A549 treated with Hydrocortisone at 1 μM for 4 hours (cell line): ENCODE measurements at places on chromosomes 13 and 19. TPM values are rescaled to one million over a fixed set of nuclear protein-coding genes. Genes with fewer than 3 reads are reported as not detected.

Gene PEG3
- not detected in 5 replicates for total RNA-seq

Gene NDUFA11
- total RNA-seq, result 181 to 306 TPM (median 282 TPM) in 5 replicates

Gene PRRG2
- 0.78 to 1.3 TPM (median 0.84 TPM) in 5 replicates for total RNA-seq

Gene SPACA4
- not detected in 5 replicates for total RNA-seq

Gene SLITRK5
- 0.51 to 0.60 TPM (median 0.58 TPM) in 5 replicates for total RNA-seq

Gene LTBP4
- total RNA-seq, result 39.9 to 57.0 TPM (median 49.9 TPM) in 5 replicates

Gene HCST
- 0.29 to 0.79 TPM (median 0.46 TPM) in 4 of 5 replicates, not detected in the other for total RNA-seq

Gene HNRNPA1L2
- total RNA-seq, result 5.2 to 6.9 TPM (median 5.8 TPM) in 5 replicates

Gene SIAH3
- not detected in 5 replicates for total RNA-seq

Gene P2RY11
- total RNA-seq, result 4.7 to 11.2 TPM (median 7.9 TPM) in 5 replicates

Gene KLK3
- total RNA-seq, result not detected in 5 replicates

Gene PSG2
- 0.05 TPM in 1 of 5 replicates, not detected in the others for total RNA-seq

Gene FFAR1
- 0.07 TPM in 2 of 5 replicates, not detected in the others for total RNA-seq
